ENCODE measurements at places on chromosomes 13 and 19.

DNA sequence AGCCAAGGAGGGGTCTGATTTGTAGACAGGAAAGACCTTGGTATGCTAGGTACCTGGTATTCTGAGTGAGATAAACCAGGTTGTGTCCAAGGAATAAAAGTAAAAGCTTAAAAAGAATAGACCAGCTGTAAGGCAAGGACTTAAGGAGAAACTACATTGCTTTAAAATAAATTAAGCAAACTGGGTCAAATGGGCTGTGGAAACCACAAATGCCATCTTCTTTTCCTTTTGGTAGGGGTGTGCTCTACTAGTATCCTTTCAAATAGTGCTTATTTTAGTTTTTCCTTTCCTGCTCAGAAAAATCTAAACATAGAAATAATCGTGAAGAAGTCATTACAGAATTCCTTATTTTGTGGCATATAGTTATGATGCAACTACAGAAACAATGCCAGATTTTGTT lies 138.6 kb upstream of the KLF12 start:
- DNase-seq: no peak

- no peak for DNase-seq
These were observed 30.7 kb downstream of the LMO7 start for GRCh38 chr13:75666646-75667351.

DNA sequence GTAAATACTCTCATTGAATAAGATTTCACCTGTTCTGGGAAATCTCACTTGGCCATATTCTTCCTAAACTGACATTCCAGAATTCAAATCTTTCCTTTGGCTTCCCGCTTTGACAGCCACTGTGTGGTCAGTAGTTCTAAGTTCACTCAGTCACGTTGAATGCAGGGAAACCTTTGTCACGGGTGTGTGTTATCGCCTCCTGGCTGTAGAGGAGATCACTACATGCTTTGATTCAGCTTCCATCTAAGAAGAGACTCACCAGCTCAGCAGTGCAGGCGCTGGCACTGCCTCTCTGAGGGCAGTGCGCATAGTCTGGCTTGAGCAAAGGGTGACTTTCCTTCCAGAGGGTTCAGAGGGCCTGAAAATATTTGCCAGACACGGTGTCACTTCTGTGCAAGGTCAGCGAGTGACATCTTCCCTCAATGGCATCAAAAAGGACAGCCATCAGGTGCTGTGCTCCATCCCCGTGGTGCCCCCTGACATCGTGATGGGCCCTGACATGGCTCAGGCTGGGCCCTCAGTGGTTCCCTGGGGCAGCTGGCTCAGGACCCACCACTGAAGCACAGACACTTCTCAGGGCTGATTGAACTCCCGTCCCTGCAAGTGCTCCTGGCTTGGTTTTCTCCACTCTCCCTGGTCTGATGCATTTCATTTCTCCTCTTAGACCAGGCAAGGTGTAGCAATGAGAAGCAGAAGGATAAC lies 635.4 kb upstream of the ARGLU1 start:
- no peak for DNase-seq

- no peak for DNase-seq
These were observed 673 bp downstream of the SPATA13 start for GRCh38 chr13:24161010-24161775.

DNA sequence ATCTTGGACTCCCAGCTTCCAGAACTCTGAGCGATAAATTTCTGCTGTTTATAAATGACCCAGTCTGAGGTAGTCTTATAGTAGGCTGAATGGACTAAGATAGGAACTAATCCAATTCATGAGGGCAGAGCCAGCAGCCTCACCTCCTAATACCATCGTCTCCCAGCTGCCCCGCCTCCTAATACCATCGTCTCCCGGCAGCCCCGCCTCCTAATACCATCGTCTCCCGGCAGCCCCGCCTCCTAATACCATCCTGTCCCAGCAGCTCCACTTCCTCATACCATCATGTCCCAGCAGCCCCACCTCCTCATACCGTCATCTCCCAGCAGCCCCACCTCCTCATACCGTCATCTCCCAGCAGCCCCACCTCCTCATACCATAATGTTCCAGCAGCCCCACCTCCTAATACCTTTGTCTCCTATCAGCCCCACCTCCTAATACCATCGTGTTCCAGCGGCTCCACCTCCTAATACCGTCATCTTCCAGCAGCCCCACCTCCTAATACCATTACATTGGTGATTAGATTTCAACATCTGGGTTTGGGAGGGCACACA lies 2.4 kb upstream of the ARGLU1 start:
- DNase-seq: peak; percentile 55

- no peak for DNase-seq
These were observed 28.5 kb downstream of the ATP11A start for GRCh38 chr13:112718318-112718717.

- no peak for DNase-seq
These were observed 15.2 kb downstream of the POLD1 start for GRCh38 chr19:50399368-50399745.
